ENCODE measurements at places on chromosomes 12 and 14.

DNA sequence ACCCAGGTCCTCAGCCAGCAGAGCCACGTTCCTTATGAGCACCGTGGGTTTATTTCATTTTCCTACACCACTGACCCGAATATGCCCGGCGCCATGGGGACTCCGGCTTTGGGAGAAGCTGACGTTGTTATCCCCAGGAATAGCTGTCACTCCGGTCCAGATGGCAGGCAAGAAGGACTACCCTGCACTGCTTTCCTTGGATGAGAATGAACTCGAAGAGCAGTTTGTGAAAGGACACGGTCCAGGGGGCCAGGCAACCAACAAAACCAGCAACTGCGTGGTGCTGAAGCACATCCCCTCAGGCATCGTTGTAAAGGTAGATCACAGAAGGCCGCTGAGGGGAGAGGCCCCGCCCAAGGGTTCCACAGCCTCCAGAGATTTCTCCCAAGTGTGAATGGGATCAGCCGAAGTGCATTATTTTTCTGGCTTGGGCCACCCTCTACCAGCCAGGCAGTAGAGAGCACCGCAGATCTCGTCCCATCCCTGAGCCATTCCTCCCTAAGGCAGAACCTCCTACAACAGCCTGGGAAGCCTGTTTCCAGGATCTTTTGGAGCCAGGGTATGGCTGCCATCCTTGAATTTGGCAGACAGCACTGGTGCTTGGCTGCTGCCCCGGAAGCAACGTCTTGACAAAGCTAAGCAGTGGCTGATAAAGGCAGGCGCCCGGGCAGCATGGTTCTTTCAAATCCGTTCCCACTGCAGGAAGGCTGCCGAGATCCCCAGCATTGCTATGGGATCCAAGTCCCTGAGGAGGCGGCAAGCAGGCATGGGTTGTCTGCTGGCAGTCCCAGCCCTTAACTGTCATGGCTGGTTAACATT is 17.8 kb downstream of the CDK2AP1 start:
- no peak for DNase-seq

DNA sequence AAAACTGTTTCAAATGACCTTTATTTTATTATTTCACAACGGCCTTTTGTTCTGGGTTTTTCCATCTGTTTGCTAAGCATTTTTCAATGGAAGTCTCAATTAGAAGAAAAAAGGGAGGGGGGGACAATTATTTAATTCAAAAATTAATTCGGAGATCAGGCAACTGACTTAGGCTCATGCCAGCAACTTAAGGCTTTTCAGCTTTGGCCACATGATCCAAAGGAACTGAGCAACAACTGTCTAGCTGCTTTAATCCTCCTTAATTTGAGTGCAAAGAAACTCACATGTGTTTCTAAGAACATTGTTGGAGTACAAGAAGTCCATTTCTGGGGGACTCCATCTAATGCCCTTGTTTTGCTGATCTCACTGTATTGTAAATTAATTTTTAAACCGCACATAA is 188.0 kb downstream of the EXOC5 start:
- no peak for DNase-seq

DNA sequence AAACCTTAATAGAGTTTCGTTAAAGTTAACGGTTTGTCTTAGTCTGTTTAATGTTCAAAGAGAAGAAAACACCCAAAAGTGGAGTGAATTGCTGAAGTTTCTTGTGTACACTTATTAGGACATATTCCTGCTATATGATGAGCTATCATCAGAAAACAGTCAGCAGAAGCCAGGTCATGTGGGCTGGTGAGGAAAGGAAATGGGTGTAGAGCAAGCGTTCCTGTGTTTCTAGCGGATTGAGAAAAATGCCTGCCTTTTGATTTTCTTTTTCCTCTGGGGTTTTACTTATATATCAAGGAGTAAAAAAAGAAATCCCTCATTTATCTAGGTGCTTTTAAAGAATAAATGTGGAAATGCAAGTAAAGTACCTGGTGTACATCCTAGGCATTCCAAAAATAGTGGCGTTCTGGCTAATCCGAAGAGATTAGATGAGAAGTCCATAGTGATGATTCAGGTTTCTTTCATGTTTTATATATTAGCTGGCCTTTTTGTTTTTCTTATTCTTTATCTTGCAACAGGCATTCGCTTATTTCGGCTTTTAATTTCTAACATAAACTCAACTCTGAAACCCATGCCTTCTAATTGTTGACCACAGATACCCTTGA is 50.7 kb downstream of the FLRT2 start:
- no peak for DNase-seq

GRCh38 chr14:29191092-29191491 is 424.5 kb downstream of the FOXG1 start:
- no peak for DNase-seq

- peak; percentile 79 for DNase-seq
Observed at GRCh38 chr14:103103461-103104388, 9.2 kb downstream of the EXOC3L4 start.
